ENCODE measurements at places on chromosomes 13 and 19. TPM values are rescaled to one million over a fixed set of nuclear protein-coding genes. Genes with fewer than 3 reads are reported as not detected.

C19orf67 gene
- not detected for total RNA-seq

ZNF534 gene
- total RNA-seq, result not detected

SACS gene
- 33.4 TPM for total RNA-seq

ANKLE1 gene
- total RNA-seq, result 14.8 TPM

GRCh38 chr19:47353307-47353712 is 4.2 kb downstream of the DHX34 start:
- DNase-seq, result no peak

DNA sequence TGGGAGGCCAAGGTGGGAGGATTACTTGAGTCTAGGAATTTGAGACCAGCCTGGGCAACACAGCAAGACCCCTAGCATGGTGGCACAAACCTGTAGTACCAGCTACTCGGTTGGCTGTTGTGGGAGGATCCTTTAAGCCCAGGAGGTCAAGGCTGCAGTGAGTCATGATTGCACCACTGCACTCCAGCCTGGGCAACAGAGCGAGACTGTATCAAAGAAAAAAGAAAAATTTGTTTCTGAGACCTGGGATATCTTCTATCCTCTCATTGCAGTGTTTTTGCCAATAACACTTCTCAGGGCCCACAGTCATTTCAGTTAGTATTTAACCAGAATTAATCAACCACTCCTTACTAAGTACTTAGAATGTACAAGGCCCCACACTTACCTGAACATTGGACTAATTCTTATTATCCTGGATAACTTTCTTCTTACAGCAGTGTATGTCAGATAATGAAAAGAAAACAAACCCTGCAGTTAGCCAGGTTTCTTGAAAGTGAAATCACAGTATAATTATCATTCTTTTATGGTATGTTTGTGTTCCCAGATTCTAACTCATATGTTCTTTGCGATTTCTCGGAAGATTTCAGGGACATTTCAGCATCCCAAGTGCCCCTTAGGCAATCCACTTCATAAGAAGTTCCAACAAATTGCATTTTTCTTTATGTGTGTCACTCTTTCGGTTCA is 75.6 kb upstream of the KLF5 start:
- no peak for DNase-seq

DNA sequence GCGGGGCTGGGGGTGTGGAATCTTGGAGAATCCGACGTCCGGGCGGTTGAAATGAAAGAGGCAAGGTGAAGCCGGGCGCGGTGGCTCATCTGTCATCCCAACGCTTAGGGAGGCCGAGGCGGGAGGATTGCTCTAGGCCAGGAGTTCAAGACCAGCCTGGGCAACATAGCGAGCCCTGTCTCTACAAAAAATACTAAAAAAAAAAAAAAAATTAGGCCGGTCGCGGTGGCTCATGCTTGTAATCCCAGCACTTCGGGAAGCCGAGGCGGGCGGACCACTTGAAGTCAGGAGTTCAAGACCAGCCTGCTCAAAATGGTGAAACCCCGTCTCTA is 225 bp upstream of the GARIN5A start:
- DNase-seq, result no peak

DNA sequence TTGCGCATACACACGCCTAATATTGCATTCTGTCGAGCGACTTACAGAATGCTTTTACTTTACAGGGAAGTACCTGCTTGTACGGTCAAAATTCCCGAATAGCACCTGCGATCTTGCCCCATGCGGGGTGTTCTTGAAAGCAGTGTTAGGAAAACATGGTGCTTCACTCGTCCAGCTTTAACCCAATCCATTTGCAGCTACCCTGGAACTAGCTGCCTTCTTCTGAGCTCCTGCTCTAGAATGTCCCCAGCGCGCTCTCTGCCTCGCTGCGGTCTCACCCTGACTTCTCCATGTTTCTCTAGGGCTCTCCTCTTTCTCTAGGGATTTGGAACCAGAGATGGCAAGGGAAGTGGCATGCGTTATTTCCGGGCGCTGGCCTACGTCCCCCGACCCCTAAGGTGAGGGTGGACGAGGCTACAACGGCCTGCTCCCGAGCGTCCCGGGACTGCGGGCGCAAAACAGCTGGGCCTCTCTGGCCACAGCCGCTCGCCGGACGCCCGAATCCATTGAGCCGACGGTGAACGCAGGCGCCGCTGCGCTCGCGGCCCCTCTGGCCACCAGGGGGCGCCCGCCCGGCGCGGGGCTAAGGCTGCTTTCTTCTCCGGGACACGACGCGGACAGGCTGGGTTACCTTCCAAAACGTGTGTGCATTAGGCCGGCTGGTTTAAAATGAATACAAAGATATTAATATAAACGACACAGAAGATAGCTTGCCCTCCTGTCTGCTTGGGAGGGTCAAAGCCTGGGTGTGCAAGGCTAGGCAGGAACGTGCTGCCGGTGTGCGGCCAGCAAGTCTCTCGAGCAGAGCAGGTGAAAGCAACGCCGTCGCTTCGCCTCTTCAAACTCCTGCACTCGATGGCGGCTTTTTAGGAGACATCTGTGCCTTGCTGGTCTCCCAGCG is 1.8 kb upstream of the SPRY2 start:
- no peak for DNase-seq

- no peak for DNase-seq
Measured at GRCh38 chr19:58353717-58354477, 605 bp upstream of the A1BG start.

DNA sequence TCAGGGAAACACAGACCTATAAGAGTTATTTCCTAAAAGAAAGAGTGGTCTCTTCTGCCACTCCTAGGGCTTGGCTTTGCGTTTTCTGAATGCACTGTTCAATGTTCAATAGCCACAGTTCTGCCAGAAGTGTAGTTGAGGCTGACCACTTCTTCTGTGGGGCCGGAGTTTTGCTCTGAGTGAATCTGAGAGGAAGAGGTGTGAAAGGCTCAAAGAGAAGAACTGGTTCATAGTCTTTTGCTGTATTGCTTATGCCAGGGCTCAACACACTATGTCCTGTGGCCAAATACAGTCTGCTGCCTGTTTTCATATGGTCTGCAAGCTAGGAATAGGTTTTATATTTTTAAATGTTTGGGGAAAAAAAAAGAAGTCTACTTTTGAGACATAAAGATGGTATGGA is 128.2 kb downstream of the STOML3 start:
- no peak for DNase-seq

DNA sequence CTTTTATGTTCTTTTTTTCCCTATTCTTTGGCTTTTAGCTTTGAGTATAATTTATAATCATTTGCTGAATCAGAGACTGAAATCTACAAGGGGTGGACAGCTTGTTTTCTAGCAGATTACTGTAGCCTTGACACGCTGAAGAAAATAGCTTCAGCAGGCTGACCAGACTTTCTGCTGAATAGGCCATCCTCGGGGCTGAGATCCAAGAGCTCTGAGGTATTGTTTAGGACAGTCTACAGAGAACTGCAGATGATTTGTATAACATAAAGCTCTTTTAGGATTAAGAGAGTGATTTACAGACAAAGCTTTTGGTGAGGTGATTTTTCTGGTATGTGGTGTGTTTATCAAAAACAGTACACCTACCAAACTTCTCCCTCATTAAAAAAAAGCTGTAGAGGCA is 16.8 kb downstream of the POLR1D start:
- no peak for DNase-seq

- no peak for DNase-seq
Measured at GRCh38 chr13:93235258-93236015, 8.8 kb downstream of the GPC6 start.

DNA sequence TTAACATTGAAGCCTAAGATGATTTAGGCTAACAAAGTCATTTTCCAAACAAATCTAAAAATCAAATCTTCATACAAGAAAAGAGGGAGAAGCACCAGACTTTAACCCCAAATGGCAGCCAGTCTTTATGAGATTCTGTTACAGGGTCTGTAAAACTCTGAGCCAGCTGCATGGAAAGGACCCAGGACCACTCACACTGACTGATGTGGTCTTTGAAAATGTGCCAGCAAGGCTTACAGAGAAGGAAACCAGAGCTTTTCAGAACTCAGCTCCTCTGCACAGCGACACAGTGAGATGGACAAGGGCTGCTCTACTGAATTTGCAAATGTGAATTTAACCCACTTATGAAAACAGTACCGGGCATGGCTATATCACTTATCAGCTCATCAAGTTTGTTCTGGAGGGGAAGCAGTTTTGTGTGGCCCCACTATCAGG is 98.8 kb upstream of the SERP2 start:
- no peak for DNase-seq

GRCh38 chr13:67844574-67844973 is 614.4 kb upstream of the PCDH9 start:
- no peak for DNase-seq

GRCh38 chr13:41722684-41723535 is 238.0 kb downstream of the VWA8 start:
- no peak for DNase-seq

GRCh38 chr13:44748439-44748838 is 172.3 kb upstream of the TSC22D1 start:
- no peak for DNase-seq

DNA sequence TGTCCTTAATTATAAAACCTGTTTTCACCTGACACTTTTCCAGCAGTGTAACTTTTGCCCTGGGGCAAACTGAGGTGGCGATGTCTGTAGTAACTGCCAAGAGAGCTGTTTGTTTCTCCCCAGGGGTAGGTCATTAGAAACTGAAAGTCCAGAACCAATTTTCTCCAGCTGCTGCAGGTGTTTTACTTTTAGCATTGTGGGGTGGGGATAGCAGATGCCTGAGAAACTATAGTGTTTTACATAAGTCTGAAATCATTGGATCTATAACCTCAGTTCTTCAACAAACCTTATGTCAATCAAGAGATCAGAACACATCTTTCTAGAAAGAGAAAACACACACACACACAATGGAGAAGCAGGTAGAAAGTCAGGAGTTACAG is 92.7 kb downstream of the LHFPL6 start:
- no peak for DNase-seq

DNA sequence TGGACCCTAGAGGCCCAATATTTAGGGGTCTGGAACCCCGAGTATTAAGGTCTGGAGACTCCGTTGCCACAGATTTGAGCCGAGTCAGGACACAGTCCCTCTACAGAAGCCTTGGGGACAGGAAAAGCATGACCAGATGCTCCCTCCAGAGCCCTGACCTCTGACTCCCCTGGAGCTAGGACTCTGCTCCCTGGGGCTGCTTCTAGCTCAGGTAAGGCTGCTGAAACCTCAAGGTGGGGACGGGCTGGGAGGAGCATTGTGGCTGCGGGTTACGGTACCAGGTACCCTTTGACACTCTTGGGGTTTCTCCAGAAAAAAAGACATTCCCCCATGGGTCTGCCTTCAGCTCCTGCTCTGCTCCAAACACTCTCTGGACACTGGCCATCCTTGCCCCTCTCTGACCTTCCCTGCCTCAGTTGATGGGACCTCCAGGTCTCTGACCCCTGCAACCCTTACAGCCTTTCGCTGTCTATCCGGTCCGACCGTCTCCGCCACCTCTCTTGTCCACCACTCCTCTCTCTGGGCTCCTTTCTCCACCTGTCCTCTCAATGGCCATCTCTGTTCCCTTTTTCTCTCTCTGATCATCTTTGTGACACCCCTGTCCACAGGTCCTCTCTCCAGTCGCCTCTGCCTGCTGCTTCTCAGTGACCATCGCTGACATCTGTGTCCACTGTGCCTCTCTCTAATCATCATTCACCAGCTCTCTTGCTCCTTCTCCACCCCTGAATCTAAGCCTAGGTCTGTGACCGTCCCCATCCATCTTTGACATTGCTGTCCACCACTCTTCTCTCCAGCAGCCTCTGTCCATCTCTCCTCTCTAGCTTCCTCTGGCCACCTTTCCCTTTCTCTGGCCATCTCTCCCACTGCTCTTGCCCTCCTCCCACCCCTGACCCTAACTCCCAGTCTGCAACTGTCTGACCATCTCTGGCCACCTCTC is 1.4 kb downstream of the LRFN3 start:
- DNase-seq, result no peak

- no peak for DNase-seq
Measured at GRCh38 chr13:60267498-60268202, 103.9 kb upstream of the DIAPH3 start.

- no peak for DNase-seq
Measured at GRCh38 chr19:46976845-46977320, 42.8 kb upstream of the NPAS1 start.

DNA sequence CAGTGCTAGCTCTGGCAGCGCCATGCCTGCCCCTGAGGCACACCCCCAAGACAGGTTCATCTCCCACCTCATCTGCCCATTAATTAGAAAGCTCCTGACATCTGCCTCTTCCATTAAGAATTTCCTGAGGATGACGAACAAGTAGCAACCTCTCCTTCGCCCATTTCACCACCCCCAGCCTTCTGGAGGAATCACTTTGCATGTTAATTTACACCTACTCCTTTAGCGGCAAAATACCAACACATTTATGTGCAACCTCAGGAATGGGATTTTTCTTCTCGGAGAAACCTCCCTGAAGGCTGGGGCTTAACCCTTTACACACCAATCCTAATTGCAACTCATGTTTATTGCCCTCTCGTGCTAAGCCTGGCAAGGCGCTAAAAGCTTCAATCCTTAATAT is 13.8 kb downstream of the SLC7A1 start:
- no peak for DNase-seq

Data from HCT116 (cell line).